NCI-H1048 (cell line): ENCODE measurements at places on chromosomes 11 and 22.

DNA sequence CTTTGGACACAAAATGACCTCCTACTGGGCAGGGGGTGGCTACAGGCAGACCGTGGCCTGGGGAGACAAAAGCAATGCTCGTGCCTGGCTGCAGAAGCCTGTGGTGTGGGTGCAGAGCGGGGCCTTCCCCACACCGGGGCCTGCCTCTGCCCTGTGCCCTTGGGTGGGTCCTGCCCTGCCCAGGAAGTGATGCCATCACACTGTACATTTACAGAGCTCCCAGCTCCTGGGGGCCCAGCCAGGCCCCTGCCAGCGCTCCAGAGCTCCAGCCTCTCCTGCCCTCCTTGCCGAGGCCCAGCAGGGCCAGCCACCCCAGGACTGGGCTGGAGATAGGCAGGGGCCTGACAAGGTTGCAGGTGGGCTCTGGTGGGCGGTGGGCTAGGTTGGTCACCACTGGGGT lies 40.1 kb downstream of the MUC5B start:
- no peak for DNase-seq

DNA sequence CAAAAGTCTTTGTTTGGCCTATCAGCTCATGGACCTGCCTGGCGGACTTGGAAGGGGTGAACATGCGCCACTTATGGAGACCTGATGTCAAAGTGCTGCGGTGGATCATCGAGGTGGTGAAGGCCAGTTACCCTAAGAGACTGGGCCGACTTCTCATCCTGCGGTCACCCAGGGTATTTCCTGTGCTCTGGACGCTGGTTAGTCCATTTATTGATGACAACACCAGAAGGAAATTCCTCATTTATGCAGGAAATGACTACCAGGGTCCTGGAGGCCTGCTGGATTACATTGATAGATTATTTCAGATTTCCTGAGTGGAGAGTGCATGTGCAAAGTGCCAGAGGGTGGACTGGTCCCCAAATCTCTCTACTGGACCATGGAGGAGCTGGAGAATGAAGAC lies 17.9 kb downstream of the ALKBH3 start:
- DNase-seq = no peak

GRCh38 chr11:100774132-100774531 lies 87.0 kb downstream of the ARHGAP42 start:
- no peak for DNase-seq

DNA sequence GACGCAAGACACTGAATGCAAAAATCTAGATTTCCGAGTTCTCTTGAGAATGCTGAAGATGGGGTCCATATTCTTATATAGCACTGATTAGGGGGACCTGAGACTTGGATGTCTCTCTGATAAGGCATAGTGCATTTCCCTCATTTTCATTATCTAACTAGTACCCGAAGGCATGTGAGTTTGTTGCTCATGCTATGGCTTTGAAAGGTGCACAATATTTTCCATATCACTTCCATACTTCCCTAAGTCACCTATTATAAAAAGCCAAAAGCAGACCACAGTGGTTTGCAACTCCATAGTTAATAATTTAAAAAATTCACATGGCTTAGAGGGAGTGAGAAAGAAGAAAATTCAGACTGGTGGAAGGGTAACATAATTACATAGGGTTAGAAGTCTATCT lies 1.7 kb downstream of the BTBD10 start:
- DNase-seq = no peak

DNA sequence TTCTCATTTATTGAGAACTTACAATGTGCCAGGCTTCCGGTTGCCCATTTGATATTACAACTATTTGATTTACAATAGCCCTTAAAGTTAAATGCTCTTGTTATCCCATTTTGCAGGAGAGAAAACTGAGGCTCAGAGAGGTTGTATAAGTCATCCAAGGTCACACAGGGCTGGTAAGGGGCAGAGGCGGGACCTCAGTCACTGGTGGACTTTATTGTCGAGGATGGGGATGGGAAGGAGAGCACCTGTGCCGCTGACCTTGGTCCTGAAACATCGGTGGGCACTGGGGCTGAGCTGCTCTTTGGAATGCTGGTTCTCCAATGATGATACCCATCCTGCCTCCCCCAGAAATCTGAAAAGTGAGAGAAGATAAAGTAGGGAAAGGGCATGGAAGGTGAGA lies 265.4 kb downstream of the MIAT start:
- DNase-seq = no peak

DNA sequence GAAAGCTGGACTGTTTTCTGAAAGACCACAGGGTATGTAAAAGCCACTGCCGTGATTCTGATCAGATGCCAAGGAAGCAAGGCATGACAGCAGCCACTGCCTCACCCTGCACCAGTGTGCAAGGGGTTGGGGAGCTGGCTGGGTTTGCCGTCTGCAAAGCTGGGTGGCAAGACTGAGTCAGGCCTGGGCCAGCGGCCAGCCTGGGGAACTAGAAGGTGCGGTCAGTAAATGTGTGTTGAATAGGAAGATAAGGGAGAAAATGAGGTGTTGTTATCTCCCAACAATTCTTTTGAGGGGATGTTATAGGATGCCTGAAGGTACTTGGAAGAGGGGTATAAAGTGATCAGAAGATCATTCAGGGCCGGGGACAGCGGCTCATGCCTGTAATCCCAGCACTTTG lies 8.0 kb downstream of the VSTM5 start:
- no peak for DNase-seq

DNA sequence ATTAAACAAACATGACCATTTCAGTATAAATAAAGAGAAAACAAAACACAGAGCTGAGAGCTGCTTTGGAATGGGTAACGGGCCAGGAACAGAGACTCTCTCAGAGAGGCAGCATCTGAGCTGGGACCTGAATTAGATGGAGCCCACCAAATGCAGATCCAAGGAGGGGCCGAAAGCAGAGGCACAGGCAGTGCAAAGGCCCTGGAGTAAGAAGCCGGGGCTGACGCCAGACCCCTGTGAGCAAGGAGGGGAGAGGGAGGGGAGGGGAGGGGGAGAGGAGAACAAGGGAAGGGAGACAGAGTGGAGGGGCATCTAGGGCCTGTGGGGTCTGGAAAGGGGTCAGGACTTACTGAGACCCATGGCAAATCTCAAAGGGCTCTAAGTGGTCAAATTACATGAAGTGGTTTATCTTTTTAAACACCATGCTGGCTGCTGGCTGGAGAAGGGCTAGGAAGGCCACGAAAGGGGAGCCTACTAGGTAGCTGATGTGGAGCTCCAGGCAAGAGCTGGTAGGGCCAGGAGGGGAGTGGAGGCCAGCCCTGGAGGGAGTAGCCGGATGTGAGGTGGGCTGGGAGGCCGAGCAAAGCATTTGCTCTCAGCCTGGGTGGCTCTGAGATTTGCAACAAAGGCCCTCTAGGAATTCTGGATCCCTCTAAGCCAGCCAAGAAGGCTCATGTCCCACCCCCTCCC lies 3.2 kb downstream of the OSBPL5 start:
- DNase-seq = no peak

- DNase-seq = peak; percentile 57
Measured at GRCh38 chr11:20873054-20873453, 203.7 kb downstream of the NELL1 start.

DNA sequence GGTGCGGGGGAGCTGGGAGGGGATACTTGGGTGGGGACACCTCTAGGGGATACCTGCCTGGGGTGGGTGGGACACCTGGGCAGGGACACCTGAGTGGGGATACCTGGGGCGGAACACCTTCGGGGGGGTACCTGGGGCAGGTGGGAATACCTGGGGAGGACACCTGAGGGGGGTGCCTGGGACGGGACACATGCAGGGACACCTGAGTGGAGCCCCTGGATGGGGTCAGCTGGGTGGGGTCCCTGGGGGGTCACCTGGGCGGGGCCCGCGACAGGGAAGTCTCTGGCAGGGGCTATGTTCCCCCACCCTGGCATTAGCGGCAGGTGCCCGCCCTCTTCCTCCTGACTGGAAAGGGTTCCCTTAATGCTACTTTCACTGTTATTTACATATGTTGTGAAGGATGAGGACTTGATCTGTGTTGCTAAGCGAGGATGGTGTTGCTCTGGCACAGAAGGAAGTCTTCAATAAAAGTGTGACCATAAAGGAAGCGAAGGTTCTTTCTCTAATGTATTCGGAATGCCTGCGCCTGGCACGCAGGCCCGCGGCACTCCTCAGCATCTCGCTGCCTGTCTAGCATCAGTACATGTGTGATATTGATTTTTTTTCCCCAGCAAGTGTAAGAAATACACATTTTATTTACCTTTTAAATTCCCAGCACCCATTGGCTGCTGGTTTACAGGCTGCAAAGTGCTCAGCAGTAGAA lies 801.7 kb downstream of the BRD1 start:
- DNase-seq = no peak

- no peak for DNase-seq
Measured at GRCh38 chr11:86863476-86863875, 63.1 kb downstream of the PRSS23 start.

- DNase-seq = no peak
Measured at GRCh38 chr11:11822946-11823345, 18.8 kb upstream of the USP47 start.

DNA sequence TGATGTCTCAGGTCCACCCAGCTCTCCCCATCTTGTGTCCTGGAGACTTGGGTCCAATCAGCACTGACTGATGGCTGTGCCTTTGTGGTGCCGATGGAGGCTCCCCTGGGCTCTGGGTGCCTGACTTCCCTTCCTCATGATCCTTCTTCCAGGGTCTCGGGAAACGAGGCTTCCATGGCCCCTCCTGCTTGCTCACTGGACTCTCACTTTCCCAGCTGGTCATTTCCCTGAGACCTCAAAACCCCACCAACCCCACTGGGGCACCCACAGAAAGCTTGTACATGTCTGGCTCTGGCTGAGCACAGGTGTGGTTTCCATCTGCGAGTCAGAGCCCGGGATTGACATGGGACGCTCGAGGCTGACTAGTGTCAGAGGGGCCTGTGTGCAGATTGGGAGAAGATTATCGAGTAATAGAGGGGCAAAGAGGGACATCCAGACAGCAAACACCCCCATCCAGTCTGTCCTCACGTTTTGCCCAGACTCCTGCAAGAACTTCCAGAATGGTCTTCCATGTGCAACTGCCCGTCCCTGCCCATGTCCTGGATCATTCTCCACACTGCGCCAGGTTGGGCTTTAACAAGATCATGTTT lies 15.1 kb downstream of the APOL1 start:
- no peak for DNase-seq

DNA sequence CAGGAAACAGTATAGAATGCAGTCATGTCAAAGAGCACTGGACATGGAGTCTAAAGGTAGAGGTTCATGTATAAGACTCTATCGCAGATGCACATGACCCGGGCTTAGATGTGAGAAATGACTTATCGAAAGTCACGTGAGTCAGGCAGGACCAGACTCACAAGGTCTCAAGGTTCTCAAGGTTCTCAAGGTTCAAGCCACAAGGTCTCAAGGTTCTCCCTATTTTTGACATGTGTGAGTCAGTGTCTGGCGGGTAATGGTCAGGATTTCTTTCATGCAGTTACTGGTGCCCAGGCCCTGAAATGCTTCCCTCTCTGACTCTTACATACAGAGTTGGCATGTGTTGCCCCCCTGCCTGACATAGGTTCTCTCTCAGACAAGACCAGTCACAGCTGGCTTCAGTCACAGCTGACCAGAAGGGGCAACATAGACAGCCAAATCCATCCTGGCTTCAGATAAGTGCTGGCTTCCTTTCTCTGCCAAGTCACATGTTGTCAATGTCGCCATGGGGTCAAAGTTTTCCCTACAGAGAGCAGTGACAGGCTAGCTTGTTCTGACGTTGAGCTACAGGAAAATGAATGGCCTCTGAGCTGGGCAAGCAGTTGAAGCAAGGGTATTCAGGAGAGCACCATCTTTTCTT lies 10.1 kb downstream of the CSRP3 start:
- DNase-seq = no peak

- DNase-seq = no peak
Measured at GRCh38 chr11:7332451-7332850, 80.7 kb downstream of the SYT9 start.

DNA sequence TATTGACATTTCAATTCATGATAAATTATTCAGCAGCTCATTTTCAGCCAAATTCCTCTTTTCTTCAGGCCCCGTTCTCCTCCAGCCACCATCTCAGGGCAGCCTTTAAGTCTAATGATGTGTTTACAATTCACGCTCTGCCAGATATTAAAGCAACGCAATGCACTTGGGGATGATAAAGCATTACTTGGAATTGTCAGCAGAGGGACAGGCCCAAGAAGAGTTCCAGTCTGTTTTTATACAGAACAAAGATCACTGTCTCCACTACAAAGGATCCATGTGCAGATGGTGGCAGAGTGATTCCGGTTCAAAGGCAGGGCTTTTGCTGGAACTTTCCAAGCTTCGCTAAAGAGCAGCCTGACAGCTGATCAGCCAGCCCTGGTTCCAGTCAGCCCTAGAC lies 13.6 kb upstream of the GALNT18 start:
- no peak for DNase-seq

GRCh38 chr22:45208993-45209838 lies 31.5 kb downstream of the KIAA0930 start:
- DNase-seq = no peak

DNA sequence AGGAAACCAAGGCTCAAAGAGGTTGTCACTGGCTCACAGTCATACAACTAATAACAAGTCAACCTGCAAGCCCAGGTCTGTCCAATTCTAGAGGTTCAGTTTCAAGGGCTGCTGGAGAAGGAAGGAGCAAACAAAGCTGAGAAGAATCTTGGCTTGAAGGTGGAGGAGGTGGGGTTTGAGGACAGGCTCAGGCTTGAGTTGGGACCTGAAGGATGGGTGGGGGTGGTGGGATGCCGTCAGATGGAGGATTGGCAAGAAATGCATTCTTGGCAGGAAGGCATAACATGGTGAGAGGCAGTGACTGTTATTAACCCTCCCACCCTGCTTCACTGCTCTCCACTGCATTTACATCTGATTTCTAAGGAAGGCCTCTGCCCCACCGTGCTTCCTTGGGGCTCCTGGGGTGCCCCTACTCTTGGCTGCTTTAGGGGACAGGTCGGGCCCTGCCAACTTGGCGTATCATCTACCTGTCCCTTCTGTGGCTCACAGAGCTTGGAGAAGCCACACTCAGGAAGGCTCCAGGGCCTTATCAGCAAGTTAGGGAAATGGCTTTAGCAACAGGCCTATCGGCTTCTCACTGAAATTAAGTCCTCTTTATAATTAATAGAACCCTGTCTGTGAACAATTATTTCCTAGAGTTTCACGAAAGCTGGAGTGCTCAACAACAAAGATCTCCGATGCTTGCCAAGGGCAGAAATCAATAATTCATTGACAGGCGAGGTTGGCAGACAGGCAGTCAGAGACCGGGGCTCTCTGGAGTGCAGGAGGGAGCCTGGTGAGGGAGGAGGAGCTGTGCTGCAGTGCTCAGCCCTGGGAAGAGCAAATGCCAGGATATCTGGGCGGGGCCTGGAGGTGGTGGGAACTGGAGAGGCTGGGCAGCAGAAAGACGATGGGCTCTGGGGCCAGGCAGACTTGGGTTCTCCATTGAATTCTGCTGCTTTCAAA lies 84.9 kb upstream of the NARS2 start:
- DNase-seq = no peak

- DNase-seq = no peak
Measured at GRCh38 chr22:49812838-49813237, 14.8 kb downstream of the BRD1 start.
